ENCODE measurements at places on chromosomes 2 and 18.

- no peak for DNase-seq
Measured at GRCh38 chr2:240126731-240127130, 9.4 kb downstream of the COPS9 start.

GRCh38 chr18:10142496-10143160, 228.8 kb downstream of the VAPA start:
- peak; percentile 39 for DNase-seq

DNA sequence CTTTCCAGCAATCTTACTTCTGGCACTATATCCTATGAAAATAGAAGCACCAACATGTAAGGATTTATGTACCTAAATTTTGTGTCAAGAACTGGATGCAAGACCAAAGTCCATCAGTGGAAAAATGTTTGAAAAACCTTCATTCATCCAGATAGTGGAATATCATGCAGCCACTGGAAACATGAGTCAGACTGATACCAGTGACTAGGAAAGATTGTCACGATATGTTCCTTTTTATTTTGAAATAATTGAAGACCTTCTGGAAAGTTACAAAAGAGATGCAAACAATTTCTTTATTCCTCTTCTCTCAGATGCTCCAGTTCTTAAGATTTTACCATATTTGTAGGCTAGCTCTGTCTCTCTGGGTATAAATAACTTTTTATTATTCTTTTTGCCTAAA, 40.5 kb upstream of the IL1R2 start:
- no peak for DNase-seq

GRCh38 chr2:234095301-234095700, 44.8 kb downstream of the SPP2 start:
- DNase-seq: no peak

GRCh38 chr2:221100467-221101089, 471.5 kb downstream of the EPHA4 start:
- DNase-seq: peak; percentile 5

DNA sequence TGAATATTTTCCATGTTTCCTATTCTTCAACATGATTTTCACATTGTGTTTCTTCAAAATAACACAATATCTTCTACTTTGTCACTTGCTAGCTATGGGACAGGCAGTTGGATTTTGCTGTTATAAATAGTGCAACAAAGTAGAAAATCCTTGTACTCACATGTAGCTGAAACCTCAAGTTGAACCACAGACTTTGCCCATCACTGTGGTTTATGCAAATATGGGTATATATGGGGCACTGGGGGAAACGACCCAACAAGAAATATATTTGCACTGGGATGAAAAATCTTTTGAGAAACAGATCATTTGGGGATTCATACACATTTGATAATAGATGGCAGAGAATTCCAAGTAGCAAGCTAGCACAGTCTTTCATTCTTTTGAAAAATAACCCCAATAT, 486.3 kb upstream of the MAP2 start:
- no peak for DNase-seq

- peak; percentile 94 for DNase-seq
Measured at GRCh38 chr2:19611491-19612332, 253.3 kb upstream of the OSR1 start.

Data from DMS53 (cell line).